Stimulated activated CD4-positive, alpha-beta T cell treated with anti-CD3 and anti-CD28 coated beads, Interleukin-2, amount 100 ng/mL, for 24 hours (primary cell): ENCODE measurements at places on chromosomes 12 and 14.

DNA sequence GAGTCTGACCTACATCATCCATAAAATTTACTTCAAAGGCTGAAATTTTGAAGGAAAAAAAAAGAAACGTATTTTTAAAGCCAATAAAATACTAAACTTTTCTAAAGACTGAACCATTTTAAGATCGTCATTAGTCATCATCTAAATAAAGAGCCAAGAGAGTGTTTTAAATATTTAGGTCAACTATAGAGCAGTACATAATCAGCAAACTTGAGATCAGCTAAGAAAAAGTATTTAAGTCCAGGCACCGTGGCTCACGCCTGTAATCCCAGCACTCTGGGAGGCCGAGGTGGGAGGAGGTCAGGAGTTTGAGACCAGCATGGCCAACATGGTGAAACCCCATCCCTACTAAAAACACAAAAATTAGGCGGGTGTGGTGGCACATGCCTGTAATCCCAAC is 35.5 kb downstream of the HECTD1 start:
- DNase-seq: no peak

- DNase-seq: no peak
Measured at GRCh38 chr12:33317746-33318145, 121.9 kb downstream of the SYT10 start.

- DNase-seq: peak; percentile 45
Measured at GRCh38 chr14:52267501-52268278, at the start of gene PTGDR. Gene PTGDR (plus strand): TSS chr14:52267698. CDS start chr14:52267815, 117 bp downstream.

GRCh38 chr12:55681142-55682077 is 26.3 kb downstream of the ITGA7 start:
- DNase-seq: no peak

GRCh38 chr14:85529803-85530574 is at the start of gene FLRT2:
Gene FLRT2 (plus strand): TSS chr14:85530144. CDS start chr14:85621515, 91,371 bp downstream.
- peak; percentile 3 for DNase-seq

GRCh38 chr14:74551431-74552371 is 58.1 kb downstream of the ISCA2 start:
- DNase-seq: no peak
